Right atrium auricular region (tissue), 2 donors: ENCODE measurements at places on chromosomes 5 and 9.

DNA sequence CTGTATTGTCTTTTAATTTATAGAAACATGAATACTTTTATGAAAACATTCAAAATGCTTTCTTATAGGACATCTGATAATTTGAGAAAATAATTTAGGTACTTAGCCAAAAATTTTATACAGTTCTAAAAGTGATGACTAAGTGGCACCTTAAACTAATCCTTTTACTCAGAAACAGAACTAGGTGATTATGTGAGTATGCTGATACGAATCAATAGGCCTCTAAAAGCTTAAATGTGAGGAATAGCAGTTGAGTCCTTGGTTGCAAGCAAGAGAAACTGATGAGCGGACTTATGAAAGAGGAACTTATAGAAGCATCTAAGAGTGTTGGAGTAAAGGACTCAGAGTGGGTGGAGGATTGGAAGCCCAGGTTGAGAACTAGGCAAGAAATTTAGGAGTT, 26.4 kb downstream of the ANXA1 start:
- H3K27ac ChIP-seq: no peak overlapping the region
- DNase-seq: no peak
- no peaks in the 10 kb centered on the region for H3K4me1 ChIP-seq

DNA sequence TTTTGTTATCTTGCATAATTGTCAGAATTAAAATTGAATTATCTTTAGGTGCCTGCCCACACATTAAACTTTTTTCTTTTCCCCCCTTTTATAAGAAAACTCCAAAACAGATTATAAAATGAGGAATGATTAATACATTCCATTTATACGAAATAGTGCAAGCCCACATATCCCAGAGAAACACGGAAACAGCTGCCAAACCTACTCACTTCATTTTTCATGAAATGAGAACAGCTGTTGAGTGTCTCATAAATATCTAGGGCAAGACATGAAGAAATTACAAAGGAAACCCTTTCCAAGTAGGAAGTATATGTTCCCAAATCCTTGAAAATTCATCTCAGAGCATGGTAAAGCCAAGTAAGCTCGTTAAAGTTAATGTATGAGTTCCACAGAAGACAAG, 459.4 kb upstream of the NMUR2 start:
- H3K36me3 ChIP-seq: no peaks in the 10 kb centered on the region
- H3K4me3 ChIP-seq: no peak overlapping the region
- no peak for DNase-seq
- H3K4me1 ChIP-seq: no peaks in the 10 kb centered on the region

DNA sequence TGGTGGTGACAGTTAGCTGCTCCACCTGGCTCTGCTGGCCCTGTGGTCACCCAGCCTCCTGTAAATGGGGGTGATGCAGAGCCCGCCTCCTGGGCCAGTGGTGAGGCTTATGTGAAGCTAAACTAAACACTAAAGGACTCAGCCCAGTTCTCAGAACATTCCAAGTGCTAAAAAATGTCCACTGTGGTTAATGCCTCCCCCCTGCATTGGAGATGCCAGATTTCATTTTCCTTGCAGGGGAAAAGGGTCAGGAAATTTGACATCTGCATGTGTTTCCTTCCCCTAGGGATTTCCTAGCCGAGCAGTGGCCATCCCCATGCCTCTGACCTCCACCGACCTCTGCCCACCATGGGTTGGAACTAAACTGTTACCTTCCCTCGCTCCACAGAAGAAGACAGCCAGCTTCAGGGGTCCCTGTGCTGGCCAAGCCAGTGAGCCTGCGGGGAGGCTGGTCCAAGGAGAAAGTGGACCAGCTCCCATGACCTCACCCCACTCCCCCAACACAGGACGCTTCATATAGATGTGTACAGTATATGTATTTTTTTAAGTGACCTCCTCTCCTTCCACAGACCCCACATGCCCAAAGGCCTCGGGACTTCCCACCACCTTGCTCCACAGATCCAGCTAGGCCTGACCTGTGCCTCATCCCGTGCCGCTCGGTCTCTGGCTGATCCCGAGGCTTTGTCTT, 13.0 kb downstream of the CD74 start:
- no peak overlapping the region for H3K4me3 ChIP-seq
- peaks cover 59% of the 10 kb centered on the region for H3K36me3 ChIP-seq
- H3K4me1 ChIP-seq: peaks cover 16% of the 10 kb centered on the region
- H3K27ac ChIP-seq: no peak overlapping the region

GRCh38 chr5:178507151-178507932, 82.9 kb downstream of the COL23A1 start:
- no peak overlapping the region for H3K27ac ChIP-seq
- H3K4me3 ChIP-seq: no peak overlapping the region
- no peaks in the 10 kb centered on the region for H3K36me3 ChIP-seq
- DNase-seq: no peak

GRCh38 chr5:12354686-12355085, 450.4 kb upstream of the CTNND2 start:
- no peaks in the 10 kb centered on the region for H3K27me3 ChIP-seq
- H3K4me1 ChIP-seq: no peaks in the 10 kb centered on the region
- H3K27ac ChIP-seq: no peak overlapping the region
- no peak overlapping the region for H3K4me3 ChIP-seq
- H3K36me3 ChIP-seq: no peaks in the 10 kb centered on the region
- no peak for DNase-seq

- no peaks in the 10 kb centered on the region for H3K27me3 ChIP-seq
- peak overlapping the region; percentile 38 for H3K27ac ChIP-seq
- H3K4me3 ChIP-seq: no peak overlapping the region
These were observed 40.9 kb downstream of the TRIO start for GRCh38 chr5:14184082-14184481.

DNA sequence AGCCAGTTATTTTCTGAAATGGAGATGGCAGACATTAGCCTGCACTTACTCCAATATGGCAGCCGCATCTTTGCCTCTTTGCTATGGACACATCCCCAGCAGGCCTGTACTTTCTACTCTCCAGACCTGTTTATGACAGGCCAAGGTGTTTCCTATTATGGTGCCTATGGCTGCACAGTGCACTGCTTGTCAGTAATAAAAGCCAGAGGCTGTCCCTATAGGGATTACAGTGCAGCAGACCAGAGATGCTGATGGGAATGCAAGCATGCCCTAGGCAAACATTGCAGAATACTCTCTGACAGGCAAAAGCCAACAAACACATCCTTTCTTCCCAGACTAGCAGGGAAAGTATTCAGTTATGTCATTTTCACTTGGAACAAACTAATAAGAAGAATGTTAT, 442.9 kb downstream of the RAB3C start:
- H3K27ac ChIP-seq: no peak overlapping the region
- no peaks in the 10 kb centered on the region for H3K36me3 ChIP-seq
- no peak overlapping the region for H3K4me3 ChIP-seq
- no peak for DNase-seq
- peaks cover 13% of the 10 kb centered on the region for H3K4me1 ChIP-seq

DNA sequence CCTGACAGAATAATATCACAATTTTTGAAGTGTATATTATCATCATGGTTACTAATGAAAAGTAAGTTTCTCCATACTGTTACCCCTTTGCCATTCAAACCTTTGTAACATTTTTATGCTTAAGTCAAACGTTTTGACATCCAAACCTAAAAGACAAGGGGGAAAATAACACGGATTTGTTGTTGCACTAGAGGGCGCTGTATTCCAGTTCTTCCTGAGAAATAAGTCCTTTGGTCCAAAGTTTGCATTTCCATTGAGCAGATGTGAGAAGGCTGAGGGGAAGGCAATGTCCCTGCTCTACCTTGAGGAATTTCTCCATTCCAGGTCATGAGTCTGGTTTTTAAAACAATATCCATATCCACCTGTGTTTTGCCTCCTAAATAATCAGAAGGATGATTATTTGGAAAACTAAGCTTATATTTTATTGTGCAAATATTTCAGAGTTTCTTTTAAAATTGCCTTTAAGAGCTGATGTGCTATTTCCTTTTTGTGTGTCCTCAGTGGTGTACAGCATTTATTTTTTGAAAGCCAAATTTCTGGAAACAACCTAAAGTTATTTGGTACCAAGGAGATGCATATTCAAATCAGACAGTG, 9.7 kb downstream of the LECT2 start:
- no peaks in the 10 kb centered on the region for H3K27me3 ChIP-seq

- H3K4me3 ChIP-seq: no peak overlapping the region
- H3K27ac ChIP-seq: no peak overlapping the region
- peak; percentile 47 for DNase-seq
- no peaks in the 10 kb centered on the region for H3K36me3 ChIP-seq
- no peaks in the 10 kb centered on the region for H3K27me3 ChIP-seq
These were observed 47.3 kb upstream of the COL5A1 start for GRCh38 chr9:134594078-134594941.

DNA sequence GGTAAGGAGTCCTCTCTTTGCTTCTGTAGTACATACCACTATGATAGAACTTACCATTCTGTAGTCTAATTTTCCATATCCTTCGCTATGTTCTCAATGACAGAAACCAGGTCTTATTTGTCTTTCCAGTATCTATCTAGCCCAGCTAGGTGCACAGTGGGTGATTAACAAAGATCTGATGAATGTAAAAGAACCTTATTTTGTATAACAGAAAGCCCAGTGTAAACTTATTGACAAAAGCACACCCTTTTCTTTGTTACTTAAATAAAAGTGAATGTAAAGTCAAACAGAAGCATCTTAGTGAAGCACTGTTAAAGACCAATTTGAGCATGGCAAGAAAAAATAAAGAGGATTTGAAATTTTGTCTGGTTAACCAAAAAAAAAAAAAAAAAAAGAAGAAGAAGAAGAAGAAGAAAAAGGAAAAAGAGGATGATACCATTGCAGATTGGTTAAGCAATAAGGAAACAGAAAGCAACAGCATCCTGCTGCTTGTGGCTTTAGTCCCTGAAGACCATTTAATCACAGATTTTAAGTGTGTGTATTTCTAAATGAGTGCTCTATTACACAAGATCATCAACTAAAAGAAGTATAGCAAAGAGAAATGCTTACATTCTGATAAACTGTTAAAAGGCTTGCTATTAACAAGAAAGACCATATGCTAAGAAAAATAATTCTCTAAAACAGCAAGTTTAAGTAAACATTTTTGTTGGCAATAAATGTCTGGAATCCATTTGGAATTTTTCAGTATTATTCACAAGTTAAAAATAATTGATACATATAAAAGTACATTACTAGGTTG, 21.2 kb downstream of the MEGF9 start:
- H3K4me1 ChIP-seq: no peaks in the 10 kb centered on the region
- H3K4me3 ChIP-seq: no peak overlapping the region
- DNase-seq: no peak
- H3K27me3 ChIP-seq: no peaks in the 10 kb centered on the region
- no peaks in the 10 kb centered on the region for H3K36me3 ChIP-seq

- no peak overlapping the region for H3K27ac ChIP-seq
- DNase-seq: no peak
- no peaks in the 10 kb centered on the region for H3K27me3 ChIP-seq
These were observed 36.9 kb upstream of the ACO1 start for GRCh38 chr9:32347571-32347970.

DNA sequence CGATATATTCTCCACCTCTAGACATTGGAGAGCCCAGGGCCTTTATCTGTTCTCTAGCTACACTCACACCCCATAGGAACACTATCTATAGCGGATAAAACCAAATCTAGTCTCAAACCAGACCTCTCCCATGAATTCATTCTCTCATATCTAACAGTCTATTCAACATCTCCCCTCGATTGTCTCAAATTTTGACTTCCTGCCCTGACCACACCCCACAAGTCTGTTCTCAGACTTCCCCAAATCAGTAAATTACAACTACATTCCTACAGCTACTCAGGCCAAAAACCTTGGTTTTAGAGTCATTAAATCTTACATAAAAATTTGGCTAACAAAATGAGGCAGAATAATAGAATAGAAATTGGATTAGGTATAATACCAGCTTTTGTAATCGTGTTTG, 12.5 kb upstream of the SLC1A3 start:
- no peaks in the 10 kb centered on the region for H3K27me3 ChIP-seq
- no peak overlapping the region for H3K27ac ChIP-seq
- no peak for DNase-seq
- no peak overlapping the region for H3K4me3 ChIP-seq
- no peaks in the 10 kb centered on the region for H3K4me1 ChIP-seq

DNA sequence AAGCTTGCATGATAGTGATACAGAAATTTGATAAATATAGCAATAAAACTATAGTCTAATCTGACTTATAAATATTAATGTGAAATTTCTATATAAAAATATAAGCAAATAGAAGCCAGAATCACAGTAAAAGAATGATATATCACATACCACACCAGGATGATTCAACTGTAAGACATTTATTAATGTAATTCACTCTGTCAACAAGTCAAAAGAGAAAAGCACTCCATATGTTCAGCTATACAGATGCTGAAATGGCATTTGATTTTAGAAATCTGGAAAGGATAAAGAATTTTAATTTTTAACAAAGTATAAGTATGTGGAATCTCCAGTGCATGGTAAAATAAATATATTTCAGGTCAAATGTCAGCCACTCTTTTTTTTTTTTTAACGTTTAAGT, 372.4 kb downstream of the KCNN2 start:
- no peaks in the 10 kb centered on the region for H3K4me1 ChIP-seq
- H3K4me3 ChIP-seq: no peak overlapping the region
- H3K27me3 ChIP-seq: no peaks in the 10 kb centered on the region
- DNase-seq: no peak
